ENCODE measurements at places on chromosomes 12 and 14.
A peak's percentile ranks its signal among the peaks of the same experiment; 100 is the strongest.

GRCh38 chr12:2246358-2246757 lies 193.6 kb downstream of the CACNA1C start:
- no peak for DNase-seq

GRCh38 chr14:54173802-54174201 lies 217.2 kb upstream of the BMP4 start:
- DNase-seq = no peak

DNA sequence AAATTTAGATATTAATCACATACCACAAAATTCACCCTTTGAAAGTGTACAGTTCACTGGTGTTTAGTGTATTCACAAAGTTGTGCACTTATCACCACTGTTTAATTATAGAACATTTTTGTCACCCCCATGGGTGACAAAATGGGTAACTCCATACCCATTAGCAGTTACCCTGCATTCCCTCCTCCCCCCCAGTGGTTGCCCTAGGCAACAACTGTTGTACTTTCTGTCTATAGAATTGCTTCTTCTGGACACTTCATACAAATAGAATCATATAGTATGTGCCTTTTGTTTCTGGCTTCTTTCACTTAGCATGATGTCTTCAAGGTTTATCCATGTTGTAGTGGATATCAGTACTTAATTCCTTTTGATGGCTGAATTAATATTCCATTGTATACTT lies 52.7 kb downstream of the FBXO34 start:
- DNase-seq = no peak

DNA sequence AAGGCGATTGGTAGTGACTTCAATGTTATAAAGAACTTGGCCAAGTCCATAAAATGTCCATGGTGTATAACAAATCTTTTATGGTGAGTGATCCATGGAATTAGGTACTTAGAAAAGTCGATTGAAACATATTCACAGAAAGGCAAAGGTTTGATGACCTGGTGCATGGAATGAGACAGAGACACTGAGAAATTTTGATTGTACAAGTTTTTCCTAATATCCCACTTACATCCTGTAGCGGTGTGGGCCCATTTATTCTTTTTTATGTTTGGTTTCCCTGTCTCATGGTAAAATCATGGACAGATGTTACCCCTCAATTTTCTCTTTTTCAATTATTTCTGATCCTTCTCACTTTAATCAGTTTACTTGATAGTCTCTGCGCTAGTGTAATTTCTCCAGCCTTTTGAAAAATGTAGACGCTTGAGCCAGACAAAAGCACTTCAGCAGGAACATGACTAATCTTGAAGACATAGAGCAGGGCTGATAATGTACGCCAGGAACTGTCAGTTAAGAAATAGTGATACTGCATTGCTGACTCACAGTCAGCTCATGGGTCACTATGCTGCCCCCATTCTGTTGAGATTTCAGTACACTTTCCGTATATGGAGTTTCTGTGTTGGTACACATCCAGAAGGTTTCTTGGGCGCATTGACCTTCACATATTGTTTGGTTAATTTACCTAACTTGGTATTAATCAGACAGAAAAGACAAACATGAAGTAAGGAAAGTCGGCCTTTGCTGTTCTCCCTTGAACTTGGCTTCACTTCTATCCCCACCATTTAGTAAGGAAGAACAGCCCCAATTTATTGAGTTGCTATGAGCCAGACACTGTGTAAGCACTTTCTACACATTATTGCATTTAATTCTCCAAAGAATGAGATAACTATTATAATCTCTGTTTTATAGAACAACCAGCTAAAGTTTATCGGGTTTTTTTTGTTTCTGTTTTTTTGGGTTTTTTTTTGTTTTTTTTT lies 841.7 kb downstream of the DIO2 start:
- no peak for DNase-seq

GRCh38 chr14:98927986-98928385 lies 344.0 kb downstream of the BCL11B start:
- peak; percentile 62 for DNase-seq

- DNase-seq = no peak
Measured at GRCh38 chr12:1984759-1985158, 19.5 kb downstream of the DCP1B start.

DNA sequence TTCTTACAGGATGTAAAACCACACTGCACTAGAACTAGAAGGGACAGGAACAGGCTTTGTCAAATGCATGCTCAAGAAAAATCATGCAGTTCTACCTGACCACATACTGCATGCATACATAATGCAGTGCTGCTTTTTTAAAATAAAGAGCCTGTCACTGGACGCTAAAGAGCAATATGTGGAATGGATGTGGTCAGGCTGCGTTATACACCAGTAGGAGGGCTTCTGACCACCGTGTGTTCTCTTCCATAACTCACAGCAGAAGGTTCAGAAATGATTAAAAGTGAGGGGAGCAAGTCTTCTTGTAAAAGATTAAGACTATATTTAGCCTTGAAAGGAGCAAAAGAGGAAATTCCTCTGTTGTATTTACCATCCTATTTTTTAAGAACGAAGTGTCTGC lies 392.0 kb downstream of the EMP1 start:
- no peak for DNase-seq

GRCh38 chr14:74737753-74738325 lies 24.9 kb downstream of the FCF1 start:
- DNase-seq = no peak

- DNase-seq = no peak
Measured at GRCh38 chr12:18567787-18568186, 170.0 kb downstream of the PLCZ1 start.

GRCh38 chr14:101394374-101394773 lies 166.9 kb upstream of the DIO3 start:
- DNase-seq = no peak

DNA sequence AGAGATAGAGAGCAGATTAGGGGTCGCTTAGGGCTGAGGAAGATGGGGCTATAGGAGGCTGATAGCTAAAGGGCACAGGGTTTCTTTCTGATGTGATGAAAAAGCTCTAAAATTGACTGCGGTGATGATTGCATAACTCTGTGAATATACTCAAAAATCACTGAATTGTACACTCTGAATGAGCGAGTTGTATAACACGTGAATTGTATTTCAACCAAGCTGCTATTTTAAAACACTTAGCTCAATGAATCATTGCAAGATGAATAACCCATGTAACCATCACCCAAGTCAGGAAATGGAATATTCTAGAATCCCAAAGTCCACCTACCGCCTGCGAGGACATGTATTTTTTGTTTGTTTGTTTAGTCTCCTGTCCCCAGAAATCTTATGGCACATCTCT lies 60.1 kb upstream of the CCND2 start:
- DNase-seq = no peak

DNA sequence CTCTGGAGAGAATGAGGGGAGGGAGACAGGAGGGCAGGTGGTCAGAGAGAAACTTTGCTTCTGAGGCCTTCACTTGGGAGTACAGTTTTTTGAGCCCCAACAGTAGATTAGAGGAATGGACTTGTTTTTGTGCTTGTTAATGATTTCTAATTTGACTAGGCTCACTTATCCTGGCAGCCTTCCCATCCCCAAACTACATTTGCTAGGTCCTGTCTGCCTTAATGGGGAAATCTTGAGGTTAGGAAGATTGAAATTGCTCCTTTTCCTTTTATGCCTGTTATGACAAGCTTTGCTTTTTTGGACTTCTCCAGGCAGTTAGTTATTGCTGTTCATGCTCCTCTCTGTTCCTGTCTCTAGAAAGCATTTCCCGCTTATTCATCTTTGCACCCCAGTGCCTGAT lies 37.7 kb downstream of the SYNE2 start:
- DNase-seq = no peak

GRCh38 chr14:99726538-99727095 lies 42.5 kb downstream of the CYP46A1 start:
- DNase-seq = no peak

DNA sequence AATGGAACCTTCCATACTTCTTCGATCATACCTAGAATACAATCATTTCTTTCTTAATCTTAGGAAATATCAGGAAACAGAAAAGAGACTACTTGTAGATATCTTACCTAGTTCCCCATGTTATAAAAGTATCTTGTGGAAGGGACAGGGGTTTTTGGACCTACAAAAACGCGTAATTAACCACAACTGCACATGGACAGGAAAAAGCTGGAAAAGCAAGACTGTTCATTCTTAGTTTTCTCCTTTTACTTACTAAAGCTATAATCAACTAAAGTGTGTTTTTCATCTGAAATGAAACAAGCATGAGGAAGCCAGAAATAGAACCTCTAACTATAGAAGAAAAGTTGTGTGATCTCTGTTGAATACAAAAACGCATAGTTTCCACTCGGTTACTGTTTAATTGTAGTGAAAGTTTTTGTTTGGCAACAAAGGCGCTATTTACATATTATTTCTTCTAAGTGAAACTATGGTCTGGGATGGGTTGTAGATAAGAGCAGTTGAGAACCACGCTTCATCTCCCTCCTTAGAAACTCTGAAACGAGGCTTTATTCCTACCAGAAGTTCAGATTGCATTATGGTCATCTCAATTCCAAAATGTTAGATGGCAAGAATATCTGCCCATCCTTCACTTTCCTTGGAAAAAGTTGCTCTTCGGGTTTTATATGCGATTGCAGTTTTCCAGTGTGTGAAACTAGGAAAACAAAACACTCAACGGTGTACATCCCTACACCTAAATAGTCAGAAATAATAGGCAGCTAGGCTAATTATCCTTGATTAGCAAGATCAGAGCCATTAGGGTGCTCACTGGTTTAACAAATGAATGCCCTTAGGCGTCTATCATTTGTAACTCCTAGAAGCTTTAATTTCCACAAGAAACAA lies 1.1 kb downstream of the BCAT1 start:
- DNase-seq = no peak

GRCh38 chr14:64891839-64892375 lies 12.2 kb upstream of the SPTB start:
- no peak for DNase-seq

GRCh38 chr12:7729746-7730145 lies 17.4 kb downstream of the CLEC4C start:
- DNase-seq = no peak

DNA sequence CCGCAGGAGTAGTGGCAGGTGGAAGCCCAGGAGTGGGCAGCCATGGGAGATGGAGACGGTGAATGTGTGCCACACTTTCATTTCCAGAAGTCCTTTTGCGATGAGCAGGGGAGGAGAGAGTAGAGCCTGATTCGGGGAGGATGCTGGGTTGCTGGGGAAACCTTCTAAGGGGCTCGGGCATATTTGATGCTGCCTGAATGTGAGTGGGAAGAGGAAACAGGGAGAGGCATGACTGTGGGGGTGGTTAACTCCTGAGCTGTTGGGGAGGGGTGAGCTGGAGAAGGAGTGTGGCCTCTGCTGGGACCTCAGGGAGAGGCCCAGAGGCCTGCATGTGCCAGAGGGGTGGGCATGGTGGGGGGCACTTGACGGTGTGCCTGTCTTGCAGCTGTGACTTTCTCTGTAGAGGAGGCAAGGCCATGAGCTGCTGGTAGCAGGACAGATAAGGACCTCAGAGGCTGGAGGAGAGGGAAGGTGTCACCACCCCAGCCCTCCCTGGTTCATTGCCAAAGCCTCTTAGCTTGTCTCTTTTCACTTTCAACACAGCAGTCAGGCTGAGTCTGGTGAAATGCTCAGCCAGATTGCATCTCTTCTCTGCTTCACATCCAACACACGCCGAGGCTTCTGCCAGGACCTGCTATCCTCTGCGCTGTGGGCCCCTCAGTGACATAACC lies 11.4 kb downstream of the GLT1D1 start:
- DNase-seq = no peak

DNA sequence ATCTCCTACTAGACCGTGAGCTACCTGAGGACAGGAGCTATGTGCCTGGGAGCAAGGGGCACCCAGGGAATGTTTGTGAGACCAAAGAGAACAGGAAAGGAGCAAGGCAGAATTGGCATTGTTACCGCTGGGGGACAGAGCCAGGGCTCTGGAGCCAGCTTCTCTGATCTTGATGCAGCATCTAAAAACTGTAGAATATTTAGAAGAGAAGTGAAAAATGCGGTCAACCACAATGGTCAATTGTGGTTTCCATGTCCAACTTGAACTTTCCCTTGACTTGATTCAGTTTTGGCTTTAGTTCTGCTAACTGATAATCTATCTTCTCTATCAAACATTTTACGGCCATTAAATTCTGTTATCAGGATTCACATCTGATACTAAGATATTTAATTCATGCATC lies 201.2 kb downstream of the ANO4 start:
- no peak for DNase-seq

DNA sequence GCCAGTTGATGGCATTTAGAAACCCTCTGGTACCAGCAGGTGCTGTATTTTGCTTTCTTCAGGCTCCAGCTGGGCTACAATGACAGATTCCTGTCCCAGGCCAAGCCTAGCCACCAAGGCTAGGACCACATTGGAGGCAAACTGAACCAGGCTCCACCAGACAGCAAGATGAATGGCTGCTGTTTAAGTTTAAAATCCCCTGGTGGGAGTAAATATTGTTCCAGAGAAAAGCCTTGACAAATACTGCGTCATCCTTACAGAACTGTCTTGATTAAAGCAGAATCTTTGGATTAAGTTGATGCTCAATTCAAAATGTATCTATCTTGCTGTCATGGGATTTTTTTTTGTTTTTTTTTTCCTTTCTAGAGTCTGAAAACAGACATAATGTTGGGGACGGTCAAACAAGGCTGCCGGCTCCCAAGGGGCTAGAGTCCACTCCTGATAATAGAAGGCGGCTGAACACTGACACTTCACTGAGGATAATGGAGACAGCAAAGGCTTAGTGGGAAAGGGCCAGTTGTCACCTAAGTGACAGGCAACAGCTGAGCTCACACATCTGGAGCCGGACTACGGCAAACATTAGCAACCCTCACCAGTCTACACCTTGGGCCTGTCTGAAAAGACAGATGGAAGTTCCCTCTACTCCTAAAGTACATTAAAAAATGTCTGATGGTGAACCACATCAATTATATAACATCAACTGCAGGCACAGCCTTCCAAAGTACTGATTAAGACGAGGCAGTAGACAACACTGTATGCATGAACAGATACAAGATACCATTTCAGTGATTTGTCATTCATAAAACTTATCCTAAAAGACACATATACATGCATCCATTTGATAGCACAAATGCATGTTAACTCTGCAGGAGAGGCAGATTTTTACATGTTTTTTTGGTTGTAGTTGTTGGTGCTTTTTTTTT lies 1.7 kb downstream of the PRICKLE1 start:
- no peak for DNase-seq

DNA sequence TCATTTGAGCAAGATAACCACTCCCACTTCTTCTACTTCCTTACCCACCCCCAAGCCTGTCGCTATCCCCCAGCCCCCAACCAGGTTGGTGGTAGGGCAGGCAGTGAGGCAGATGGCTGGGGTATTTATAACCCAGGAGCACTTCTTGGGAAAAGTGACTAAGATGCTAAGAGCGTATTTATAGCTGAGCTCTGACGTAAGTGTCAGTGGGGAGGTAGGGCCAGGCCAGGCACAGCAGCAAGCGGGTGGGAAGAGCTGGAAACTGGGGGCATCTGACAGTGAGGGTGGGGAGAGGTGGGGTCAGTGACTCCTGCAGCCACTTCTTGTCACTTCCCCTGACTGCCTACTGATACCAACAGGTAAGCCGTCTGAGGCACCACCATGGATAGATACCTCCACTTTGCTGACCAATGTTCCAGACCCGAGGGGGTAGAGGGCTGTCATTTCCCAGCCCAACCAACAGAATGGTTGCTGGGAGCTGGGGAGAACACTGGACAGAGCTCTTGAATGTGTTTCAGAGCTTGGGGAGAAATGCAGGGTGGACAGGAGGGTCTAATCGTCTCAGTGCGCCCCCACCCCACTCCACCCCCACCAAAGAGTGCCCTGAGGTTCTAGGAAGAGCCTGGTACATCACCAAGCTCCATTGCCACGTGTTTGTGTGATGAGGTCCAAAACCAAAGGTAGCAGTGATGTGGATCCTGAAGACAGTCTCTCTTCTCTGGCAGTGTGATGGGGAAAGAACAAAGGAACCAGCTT lies 2.7 kb upstream of the INHBE start:
- peak; percentile 42 for DNase-seq
